RKO (cell line): ENCODE measurements at places on chromosomes 6 and 20.
A peak's percentile ranks its signal among the peaks of the same experiment; 100 is the strongest.

- peak; percentile 95 for DNase-seq
These were observed 11.8 kb downstream of the ADTRP start for GRCh38 chr6:11766589-11767450.

DNA sequence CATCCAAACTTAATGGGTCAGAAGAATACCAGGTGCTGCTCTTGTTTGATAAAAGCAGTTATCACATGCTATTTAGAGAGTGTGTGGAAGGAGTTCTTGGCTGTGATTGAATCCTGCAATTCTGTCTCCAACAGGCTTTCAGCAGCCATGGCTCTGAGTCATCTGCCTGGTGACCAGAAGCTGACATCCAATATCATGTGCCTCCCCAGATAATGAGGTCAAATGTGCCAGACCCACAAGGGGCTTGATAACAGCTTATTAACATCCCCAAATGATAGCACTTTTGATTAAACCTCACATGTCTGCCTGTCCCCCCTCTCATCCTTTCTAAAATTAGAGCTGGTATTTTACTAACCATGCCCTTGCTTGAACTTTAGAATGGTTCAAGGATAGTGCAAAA, 175.7 kb upstream of the PLN start:
- no peak for DNase-seq

- DNase-seq, result no peak
These were observed 5.9 kb upstream of the TCP11 start for GRCh38 chr6:35147026-35147425.

DNA sequence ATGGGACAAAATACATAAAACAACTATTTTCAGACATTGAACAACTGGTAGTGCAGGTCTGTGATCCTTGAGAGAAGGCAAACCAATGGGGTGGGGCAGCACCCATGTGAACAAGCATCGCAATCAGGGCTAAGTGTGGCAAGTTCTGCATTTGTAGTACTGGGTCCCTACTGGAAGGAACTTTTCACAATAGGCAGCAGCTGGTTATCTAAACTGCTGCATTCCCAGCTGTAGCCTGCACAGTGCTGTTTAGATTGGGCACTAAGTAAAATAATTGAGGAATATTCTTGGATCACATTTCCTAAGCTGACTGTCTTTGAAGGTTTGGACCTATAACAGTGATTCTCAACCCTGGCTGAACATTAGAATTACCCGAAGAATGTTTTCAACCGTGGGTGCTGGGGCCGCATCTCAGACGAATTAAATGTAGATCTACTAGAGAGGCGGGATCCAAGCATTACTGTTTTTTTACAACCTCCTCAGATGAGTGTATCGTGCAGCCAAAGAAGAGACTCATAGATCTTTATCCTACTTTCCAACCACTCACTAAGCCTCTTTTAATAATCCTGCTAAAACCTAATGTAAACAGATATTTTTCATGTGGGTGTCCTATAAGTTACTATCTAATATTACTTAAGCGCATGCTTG, 12.4 kb upstream of the MAP3K4 start:
- no peak for DNase-seq

- DNase-seq, result peak; percentile 52
These were observed 129.3 kb downstream of the KLHL32 start for GRCh38 chr6:97053643-97054411.

DNA sequence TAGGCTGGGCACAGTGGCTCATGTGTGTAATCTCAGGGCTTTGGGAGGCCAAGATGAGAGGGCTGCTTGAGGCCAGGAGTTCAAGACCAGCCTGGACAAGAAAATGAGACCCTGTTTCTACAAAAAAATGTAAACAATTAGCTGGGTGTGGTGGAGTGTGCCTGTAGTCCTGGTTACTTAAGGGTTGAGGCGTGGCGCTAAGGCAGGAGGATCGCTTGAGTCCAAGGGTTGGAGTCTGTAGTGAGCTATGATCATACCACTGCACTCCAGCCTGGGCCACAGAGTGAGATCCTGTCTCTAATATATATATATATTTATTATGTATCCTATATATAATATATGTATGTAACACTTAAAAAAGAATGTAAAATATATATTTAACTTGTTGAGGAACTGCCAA, 7.9 kb upstream of the ABRACL start:
- DNase-seq, result no peak
